GM06990 (cell line): ENCODE measurements at places on chromosomes 11 and 22.

GRCh38 chr22:24875862-24876506 is 70.0 kb downstream of the SGSM1 start:
- no peak for DNase-seq

DNA sequence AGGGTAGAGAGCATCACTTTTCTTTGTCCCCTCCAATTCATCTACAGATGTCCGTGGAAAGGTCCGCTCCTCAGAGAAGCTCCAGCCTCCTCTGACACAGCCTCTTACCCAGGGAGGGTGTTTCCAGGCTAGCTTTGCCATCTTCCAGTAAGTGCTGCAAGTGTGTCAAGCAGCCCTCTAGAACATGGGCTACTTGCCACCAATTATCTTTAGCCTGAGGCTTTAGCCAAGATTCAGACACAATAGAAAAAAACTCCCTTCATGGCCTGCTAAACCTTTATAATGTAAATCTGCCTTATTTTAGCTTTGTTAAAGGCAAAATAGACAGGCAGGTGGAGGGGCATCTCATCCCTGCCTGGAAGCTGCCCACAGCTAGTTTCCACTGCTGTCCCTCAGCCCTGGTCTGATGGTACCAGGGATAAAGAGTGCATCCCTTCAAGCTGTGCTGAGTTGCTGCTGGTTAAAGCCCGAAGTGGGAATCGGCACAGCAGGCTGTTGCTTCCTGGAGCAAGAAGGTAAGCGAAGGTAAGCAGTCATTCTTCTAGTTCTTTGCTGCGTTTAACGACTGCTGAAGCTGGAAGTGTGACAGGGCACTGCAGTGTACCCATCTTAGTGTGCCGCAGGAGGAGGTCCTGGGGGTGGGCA is 190.1 kb upstream of the E2F8 start:
- DNase-seq = no peak

DNA sequence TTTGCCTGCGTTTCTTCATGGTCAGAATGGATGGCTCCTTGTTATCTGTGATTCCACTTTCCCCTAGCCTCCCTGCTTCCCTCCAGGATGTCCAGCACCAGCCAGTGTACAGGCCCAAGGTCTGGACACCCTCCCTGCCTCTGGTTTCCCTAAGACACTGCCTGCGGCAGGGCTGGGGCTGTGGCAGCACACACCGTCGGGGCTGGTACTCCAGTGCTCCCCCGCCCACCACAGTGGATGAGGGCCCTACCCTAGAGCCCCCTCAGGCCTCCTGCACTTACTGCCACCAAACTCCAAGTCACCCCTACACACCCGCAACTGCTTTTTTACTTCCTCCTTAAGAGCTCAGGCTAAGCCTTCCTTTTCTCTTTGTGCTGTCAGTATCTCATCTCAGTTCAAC is 28.9 kb downstream of the ZNF214 start:
- no peak for DNase-seq

- DNase-seq = no peak
These were observed 76.5 kb downstream of the SWAP70 start for GRCh38 chr11:9740202-9740883.

- no peak for DNase-seq
These were observed 30.9 kb downstream of the ZFTA start for GRCh38 chr11:63737718-63738117.

DNA sequence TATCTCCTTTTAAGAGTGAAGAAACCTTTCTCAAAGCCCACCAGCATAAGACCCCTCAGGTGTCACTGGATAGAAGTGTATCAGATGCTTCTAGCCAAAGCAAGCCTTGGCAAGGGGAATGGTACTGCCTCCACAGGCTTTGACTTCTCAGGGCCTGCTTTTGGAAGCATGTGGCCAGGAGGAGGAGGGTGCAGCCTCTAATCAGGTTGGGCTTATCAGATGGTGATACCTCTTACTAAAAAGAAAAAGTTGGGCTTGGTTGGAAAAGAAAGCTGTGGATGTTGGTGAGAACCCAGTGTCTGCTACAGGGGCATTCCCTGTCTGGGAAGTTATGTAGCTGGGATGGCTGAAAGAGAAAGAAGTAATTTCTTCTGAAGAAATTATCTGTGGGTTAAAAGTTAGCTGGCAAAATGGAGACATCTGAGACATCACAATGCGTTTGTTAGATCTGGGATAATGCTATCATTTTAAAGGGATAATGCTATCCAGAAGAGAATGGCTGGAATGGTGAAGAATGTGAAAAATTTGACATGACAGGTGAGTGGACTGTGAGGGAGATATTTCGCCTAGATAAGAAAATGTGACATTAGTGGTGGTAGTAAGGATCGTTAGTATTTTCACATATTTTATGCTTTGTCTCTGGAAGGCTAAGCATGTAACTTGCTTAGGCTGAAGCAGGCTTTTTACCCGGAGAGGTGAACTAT is 7.2 kb downstream of the APLP2 start:
- no peak for DNase-seq

- DNase-seq = no peak
These were observed 64.2 kb downstream of the KREMEN1 start for GRCh38 chr22:29136782-29137700.

GRCh38 chr11:123797541-123797940 is 8.6 kb downstream of the OR6M1 start:
- no peak for DNase-seq

- no peak for DNase-seq
These were observed 31.4 kb downstream of the PAK1 start for GRCh38 chr11:77442394-77443053.

GRCh38 chr22:39478441-39478850 is 21.6 kb downstream of the MGAT3 start:
- DNase-seq = no peak

GRCh38 chr11:105781807-105782206 is 171.9 kb downstream of the GRIA4 start:
- DNase-seq = no peak

- no peak for DNase-seq
These were observed 30.3 kb downstream of the ELF5 start for GRCh38 chr11:34483106-34483874.

DNA sequence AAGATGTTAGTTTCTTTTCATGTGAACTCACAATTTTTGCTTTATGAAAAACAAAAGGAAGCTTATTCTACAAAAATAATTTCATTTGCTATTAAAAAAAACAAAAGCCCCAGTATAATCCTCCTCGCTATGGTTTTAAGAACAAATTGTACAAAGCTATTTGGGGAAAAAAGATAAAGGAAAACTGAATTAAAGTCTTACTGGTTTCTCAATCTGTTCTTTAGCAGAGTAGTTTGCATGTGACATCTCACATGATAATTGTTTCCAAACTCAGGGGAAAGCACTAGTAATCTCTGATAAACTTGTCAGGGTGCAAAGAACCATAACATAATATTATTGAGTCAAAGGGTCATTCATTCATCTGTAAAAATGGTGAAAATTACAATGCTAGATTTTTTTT is 2.9 kb upstream of the DDI1 start:
- DNase-seq = no peak

DNA sequence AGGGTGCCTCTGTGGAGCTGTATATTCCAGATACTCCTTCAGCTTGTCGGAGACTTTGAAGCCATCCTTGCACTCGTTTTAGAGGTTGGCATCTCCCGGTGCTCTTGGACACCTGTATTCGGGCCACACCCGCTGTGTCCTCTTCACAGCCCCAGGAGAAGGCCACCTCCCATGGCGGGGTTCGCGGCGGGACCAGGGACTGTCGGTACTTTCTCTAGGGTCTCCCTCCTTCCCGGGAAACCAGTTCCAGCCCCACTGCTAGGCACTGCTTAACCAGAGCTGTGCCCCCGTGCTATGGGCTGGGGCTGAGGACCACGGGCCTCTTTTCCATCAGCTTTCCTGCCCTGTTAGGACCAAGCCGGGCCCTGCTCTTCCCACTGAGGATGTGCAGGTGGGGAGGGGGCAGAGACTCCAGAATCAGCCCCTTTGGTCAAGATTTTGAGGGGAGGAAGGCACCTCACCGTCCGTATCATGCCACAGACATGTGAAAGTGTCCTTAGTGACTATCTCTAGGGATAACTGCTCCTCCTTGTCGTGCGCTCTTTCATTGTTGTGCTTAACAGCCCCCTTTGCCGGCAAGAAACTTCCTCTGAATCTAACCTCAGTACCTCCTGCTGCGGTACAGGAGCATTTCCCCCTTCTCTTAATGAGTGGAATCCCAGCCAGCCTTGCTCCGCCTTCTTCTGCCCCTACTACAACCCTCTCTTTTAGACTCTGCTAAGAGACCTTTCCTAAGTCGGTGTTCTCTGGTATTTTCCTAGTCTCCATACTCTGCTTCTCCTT is 1.2 kb upstream of the B3GAT1 start:
- no peak for DNase-seq

DNA sequence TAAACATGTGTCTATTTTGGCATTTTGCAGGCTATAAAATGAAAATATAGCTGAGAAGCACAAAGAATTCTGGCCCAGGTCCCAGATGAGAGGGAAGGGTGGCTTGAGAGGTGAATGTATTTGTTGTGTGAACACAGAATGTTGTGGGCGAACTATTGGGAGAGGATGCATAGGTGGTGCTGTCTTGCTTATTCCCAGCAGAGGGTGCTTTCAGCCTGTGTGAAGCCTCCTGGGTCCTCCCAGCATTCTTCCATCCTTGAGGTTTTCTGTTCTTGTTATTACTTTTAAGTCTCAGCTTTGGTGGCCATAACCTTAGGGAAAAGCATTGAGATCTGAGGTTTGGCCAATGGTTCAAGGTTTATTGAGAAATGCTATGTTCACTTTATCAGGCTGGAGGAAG is 108.7 kb upstream of the SNX19 start:
- no peak for DNase-seq

DNA sequence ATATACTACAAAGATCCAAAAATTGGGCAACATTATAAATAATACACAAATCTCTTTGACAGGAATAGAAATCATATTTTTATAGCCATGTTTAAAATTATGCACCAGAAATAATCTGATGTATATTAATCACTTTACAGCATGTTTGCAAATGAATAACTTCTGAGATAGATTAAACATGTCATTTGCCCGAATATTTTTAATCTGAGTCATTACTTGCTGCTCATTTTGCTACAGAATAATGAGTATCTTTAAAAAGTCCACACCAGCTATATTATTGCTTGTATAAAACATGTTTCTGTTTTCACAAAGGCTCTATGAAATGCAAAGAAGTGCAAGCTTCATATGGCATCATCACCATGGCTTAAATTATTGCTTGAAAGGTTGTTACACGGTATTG is 336.8 kb downstream of the GUCY1A2 start:
- DNase-seq = no peak

GRCh38 chr11:100638648-100639047 is 48.4 kb upstream of the ARHGAP42 start:
- DNase-seq = no peak

DNA sequence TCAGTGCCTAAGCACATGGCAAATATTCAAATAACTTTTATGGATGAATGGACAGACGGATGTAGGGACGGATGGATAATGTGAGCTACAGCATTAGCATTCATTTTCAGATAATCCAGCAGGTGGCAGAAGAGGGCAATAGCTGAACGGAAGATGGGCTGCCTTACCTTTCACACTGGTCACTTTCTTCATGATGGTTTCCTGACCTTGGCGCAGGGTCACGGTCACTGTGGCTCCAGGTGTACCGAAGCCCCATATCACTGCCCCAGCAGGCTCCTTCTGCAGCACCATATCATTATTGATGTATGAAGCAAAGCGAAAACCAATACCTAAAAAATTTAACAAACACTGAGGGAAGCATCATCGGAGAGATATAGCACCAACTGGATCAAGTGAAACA is 4.3 kb downstream of the SIAE start:
- peak; percentile 31 for DNase-seq

DNA sequence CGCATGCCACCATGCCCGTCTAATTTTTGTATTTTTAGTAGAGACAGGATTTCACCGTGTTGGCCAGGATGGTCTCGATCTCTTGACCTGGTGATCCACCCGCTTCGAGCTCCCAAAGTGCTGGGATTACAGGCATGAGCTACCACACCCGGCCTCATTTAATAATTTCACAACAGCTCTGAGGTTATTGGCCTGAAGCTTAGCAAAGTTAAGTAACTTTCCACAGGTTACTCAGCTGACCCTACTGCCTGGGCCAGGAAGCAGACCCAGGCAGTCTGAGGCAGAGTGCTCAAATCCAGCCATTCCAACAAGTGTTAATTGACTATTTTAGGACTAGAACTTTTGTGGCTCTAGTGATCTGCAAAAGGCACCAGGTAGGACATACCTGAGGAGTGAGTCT is 52.2 kb upstream of the L3MBTL2 start:
- no peak for DNase-seq

GRCh38 chr11:33942954-33943353 is 51.1 kb upstream of the LMO2 start:
- DNase-seq = peak; percentile 37

- no peak for DNase-seq
These were observed 29.4 kb upstream of the SMIM38 start for GRCh38 chr11:69126286-69126685.

- no peak for DNase-seq
These were observed 36.4 kb downstream of the PACSIN2 start for GRCh38 chr22:42978453-42979103.

DNA sequence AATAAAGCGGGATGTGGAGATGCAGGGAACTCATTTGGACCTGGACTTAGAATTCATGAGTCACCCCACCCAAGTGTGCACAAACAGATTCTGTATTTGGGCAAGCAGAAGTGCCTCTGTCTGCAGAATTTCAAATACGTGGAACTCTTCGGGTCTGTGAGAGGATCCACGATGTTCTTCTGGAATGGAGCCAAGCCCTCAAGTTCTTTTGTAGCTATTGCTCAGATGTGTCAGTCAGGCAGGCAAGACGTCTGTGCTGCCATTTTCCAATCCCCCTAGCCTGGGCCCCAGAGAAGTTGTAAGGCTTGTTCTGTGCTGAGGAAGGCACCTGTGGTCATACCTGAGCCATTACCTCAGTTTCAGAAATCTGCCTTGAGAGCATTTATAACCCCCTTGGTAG is 132.8 kb upstream of the RASSF10 start:
- no peak for DNase-seq

DNA sequence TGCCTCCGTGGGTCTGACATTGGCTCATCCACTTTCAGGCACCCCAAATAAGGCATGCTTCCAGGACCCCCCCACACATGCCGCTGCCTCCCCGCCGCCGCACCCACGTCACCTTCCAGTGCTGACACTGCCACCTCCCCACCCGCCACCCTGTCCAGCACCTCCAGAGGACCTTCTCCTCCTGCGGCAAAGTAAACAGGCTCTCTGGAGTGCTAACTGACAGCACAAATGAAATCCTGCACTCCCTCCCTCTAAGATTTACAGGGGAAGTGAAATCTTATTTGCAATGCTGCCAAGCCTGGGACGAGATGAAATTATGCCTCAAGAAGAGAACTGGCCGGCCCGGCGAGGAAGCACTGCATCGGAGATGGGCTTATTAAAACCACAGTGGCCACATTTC is 35.3 kb downstream of the MACROD1 start:
- DNase-seq = no peak

GRCh38 chr11:36510594-36510942 is 496 bp upstream of the TRAF6 start:
- DNase-seq = no peak

- DNase-seq = no peak
These were observed 606 bp downstream of the DRG1 start for GRCh38 chr22:31400023-31400397.
